Trophoblast cell (in vitro differentiated cells and primary cell): ENCODE measurements at places on chromosomes 4 and X.

DNA sequence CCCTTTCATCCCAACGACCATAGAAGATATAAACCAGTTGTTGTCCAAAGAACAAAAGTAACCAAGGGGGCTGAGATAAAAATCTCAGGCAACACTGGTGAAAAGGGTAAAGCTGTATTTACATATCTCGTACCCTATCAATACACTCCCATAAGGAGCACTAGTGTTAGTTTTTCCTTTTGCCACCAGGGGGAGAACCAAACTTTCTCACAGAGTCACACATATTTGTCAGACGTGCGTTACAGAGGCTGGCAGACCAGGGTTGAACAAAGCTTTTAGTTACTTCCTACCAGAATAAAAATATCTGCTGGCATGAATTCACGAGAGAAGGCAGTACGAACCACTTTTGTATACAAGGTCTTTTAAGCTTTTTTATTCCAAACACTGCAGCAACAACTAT lies 88.3 kb downstream of the AMELX start:
- DNase-seq, result peak; percentile 73

- peak; percentile 98 for DNase-seq
Measured at GRCh38 chr4:76585897-76586360, 150.9 kb downstream of the SHROOM3 start.

DNA sequence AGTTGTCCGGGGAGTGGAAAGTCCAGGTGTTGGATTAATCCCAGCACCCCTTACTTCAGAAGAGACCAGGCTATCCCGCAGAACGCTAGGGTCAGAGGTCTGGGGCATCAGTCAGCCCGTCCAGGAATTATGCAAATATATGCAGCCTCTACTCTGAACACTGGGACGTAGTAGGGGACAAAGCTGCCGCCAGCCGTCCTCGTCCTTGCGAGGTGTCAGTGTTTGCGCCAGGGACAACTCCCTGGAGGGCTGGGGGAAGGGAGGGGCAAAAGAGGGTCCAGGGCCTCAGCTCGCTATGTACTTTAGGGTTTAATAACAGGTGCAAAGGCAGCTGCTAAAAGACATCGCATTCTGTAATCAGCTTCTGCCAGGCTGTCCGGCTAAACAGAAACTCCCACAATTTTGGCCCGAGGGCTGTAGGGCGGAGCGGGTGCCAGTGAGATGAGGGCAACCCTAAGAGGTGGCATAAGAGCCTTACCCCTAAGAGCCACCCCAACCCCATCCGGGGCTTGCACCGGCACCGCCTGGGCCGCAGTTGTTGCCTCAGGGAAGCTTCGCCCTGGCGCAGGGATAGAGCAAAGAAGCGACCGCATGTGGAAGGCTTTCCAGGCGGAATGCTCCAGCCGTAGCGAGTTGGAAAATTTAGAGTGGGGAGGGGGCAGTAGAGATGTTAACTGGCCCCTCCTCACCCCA lies 8.4 kb downstream of the HAND2 start:
- no peak for DNase-seq

- no peak for DNase-seq
Measured at GRCh38 chr4:82428526-82428968, 1.7 kb downstream of the HNRNPDL start.

DNA sequence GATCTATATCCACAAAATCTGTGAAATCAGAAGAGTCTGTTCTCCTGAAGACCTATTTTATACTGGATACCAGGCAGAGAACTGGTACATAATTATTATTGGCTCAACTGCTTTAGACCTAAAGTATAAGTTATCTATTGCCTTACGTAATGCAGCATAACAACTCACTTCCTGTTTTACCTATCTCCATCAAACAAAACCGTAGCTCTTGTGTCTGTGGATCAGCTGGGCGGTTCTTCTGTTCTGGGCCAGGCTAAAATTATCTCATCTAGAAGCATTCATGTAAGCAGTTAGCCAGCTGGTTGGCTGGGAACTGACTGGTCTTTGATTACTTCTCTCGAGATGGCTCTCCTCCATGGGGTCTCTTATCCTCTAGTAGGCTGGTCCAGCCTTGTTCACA lies 57.8 kb downstream of the PPP1R2C start:
- DNase-seq, result no peak

GRCh38 chr4:73914071-73914470 lies 44.9 kb downstream of the CXCL1 start:
- DNase-seq, result no peak

DNA sequence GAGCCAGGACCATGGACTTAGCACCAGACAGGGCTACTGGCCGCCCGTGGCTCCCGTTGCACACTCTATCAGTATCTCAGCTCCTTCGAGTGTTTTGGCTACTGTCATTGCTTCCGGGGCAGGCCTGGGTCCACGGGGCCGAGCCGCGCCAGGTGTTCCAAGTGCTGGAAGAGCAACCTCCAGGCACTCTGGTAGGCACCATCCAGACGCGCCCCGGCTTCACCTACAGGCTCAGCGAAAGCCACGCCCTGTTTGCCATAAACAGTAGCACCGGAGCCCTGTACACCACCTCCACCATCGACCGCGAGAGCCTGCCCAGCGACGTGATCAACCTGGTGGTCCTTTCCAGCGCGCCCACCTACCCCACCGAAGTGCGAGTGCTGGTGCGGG lies 1.6 kb downstream of the FAT4 start:
- DNase-seq, result no peak

GRCh38 chrX:148513661-148514060 lies 13.2 kb downstream of the AFF2 start:
- DNase-seq, result no peak

DNA sequence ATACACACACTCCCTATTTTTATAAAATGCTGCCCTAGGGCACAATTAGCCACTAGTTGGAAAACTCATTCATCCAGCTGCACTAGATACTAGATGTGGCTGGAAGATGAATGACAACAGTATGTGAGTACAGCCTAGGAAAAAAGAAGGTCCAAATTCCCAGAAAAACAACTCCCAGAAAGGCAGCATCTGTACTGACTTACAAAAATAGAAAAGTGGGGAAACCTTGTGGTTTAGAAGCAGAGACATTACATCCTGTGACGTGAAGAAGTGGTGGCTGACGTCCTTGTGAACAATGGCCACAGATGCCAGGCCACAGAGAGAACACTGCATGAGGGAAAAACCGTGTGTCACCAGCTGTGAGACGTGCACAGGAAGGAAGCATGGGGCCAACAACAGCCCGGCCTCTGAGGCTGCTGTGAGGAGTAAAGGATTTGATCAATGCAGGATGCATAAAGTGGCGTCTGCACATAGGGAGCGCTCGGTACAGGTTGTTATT lies 81.2 kb downstream of the SPRY1 start:
- DNase-seq, result no peak

- no peak for DNase-seq
Measured at GRCh38 chr4:42415281-42415680, 18.0 kb downstream of the SHISA3 start.

GRCh38 chrX:110557864-110558263 lies 199.2 kb downstream of the RTL9 start:
- DNase-seq, result no peak

DNA sequence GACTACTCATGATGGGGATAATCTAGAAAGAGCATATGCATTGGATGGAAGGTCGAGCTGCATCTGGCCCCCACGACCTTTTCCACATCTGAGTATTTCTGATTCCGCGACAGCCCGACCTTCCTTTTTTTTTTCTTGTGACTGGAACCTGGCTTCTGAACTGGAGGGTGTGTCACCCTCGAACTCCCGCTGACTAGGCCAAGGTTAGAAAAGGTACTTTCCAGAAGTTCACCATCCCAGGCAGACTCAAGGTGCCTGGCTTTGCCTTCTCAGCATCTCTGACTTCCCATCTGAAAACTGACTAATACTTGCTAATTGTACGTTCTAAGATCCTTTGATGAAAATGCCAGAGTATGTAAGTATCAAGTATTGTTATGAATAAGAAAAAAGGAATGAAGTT lies 49.3 kb upstream of the CD40LG start:
- no peak for DNase-seq

DNA sequence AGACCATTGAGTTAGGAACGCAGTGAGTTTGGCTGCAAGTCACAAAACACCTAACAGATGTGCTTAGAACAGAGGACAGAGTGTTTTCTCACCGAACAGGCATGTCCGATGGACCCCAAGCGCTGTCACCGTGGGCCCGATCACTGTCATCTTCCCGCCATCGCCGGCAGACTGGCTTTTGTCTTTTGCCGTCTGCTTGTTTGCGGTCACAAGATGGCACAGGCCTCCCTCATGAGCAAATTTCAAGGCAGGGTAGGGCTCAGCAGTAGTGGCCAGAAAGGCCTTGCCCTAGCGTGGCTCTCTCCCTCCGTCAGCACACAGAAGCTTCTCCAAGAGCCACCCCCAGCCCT lies 21.4 kb upstream of the MRFAP1 start:
- no peak for DNase-seq

DNA sequence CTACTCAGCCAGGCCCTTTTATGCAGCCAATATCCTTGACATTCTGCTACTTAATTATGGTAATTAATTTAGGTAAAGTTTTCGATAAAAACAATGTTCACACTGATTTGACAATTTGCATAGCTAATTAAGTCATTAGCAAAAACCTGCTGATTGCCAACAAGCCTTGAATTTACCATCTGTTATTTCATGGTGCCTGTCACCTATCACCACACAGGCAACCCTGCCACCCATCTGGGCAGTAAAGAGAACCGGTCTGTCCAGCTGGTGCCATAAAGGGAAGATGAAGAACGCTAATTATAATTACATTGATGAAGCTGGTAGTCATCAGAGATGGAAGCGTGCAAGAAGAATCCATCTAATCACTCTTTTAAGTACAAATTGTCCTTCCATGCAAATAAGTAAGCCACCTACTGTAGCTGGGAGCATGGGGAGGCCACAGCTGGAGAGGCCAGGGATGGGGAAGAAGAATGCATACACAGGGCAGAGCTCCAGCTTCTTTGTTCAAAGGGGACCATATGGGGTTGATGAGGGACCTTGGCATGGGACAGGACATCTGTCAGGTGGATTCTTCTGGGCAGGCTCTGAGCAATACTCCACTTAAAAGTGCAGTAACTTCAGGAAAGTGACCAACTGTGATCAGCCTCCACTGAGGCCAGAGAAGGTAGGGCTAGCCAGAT lies 277.3 kb upstream of the TAPT1 start:
- no peak for DNase-seq

- no peak for DNase-seq
Measured at GRCh38 chrX:84487365-84488353, 14.6 kb downstream of the HDX start.

GRCh38 chr4:77040270-77040669 lies 35.5 kb downstream of the CCNI start:
- DNase-seq, result no peak

DNA sequence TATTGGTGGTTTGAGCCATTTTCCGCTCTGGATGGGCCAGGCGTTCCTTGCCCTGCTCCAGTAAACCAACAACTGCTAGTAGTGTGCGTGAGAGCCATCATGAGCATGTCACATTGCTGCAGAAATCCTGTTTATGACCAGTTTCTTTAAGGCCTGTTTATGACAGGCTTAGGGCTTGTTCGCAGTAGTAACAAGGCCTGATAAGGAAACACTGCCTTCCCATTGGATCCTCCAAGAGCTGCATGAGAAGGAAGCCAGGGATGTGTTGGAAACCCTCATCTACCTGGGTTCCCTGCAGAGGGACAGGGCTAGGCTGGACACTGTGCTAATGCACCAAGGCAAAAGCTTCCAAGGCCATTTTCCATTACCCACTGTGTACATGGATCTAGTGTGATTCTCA lies 153.9 kb downstream of the ZNF518B start:
- no peak for DNase-seq

GRCh38 chr4:184805462-184806228 lies 20.1 kb downstream of the ACSL1 start:
- no peak for DNase-seq

DNA sequence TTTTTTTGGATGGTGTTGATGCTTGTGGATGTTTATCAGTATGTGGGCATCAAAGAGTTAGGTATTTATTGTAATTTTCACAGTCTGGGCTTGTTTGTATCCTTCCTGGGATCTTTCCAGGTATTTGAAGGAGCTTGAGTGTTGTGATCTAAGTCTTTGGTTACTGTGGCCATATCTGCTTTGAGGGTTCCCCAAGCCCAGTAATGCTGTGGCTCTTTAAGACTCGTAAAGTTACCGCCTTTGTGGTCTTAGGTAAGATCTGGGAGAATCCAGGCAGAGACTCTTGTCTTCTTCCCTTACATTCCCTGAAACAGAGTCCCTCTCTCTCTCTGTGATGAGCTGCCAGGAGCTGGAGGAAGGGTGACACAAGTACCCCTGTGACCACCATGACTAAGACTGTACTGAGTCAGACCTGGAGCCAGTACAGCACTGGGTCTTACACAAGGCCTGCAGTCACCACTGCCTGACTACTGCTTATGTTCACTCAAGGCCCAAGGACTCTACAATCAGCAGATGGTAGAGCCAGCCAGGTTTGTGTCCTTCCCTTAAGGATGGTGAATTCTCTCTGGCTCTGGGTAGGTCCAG lies 62.2 kb downstream of the FMR1NB start:
- DNase-seq, result peak; percentile 87

DNA sequence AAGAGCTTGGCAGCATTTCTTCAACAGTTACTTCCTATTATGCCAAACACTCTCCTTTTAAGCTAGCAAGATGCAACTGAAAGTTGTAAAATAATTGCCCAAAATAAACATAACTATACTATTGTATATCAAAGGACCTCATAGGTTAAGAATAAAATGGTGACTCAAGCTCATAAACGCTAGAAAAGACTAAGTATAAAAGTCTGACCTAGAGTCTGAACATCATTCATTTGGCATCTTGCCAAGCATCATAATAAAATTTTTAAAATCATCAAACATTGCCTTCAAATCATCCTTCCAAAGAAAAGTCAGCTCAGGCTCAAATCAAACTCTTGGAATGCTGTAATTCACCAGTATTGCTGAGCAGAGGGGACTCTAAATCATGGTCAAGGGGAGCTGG lies 281.2 kb downstream of the QDPR start:
- DNase-seq, result no peak

- no peak for DNase-seq
Measured at GRCh38 chrX:154799556-154800348, 5.5 kb downstream of the MPP1 start.

DNA sequence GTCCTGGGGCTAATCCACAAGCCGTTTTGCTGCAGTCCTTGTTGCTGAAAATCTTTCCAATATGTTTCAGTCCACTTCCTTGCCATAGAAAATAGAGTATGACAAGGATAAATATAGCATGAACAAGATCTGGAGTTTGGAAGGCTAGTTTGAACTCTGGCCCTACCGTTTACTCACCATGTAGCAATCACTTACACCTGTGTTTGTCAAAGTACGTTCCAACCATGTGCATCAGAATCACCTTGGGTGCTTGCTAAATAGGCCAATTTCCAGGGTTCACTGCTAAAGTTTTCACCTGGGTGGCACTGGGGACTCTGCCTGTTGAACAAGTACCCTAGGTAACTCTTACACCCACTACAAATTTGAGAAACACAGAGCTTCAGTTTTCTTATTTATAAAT lies 188.9 kb downstream of the ENOX2 start:
- no peak for DNase-seq

DNA sequence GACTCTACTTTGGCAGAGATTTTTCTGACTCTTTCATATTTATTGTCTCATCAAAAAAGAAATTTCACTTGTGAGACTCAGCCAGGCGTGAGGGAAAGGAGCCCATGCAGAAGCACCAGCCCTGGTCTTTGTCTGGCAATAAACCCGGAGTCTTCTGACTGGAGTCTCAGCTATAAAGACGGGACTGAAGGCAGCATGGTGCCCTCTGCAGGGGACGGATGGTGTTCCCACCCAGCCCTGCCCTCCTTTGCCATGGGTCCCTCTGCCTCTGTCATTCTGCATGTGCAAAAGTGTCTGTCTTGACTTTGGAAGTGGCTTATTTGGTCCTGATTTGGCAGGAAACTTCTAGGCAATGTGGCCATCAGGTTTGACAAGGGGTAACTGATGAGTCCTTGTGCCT lies 14.2 kb downstream of the ZNF185 start:
- no peak for DNase-seq

GRCh38 chr4:99651016-99651769 lies 6.4 kb downstream of the C4orf54 start:
- DNase-seq, result no peak
